ENCODE measurements at places on chromosomes 11 and 22.

DNA sequence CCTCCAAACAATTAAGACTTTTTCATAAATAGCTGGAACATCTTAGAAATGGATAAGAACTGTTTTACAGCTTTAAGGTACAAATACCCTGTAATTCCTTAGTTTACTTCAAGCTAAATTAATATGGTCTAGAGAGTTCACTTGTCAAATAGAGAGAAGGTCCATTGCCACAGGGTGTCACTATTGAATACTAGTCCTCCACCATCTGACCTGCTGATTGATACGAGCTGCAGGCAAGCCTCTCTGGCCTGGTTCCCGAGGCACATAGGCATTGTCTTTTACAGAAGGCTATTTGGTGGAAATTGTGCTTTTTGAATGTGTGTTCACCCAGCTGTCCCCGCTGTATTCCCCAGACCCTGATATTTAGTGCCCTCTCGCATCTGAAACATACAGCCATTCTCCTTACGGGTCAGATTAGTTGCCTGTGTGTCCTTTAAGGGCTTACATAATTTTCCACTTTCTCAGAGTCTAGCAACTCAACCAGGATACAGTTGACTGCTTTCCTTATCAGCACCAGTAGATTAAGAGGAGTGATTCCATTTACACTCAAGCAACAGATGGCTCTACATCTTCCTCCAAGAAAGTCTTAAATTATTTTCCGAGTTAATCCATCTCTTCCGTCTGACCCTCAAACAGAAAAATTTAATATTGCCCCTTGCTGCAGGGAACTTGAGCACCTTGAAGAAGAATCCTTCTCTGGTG lies 788.8 kb upstream of the FAT3 start:
- no peak for DNase-seq

- DNase-seq: no peak
Measured at GRCh38 chr11:68148071-68148805, 27.1 kb upstream of the CHKA start.

- DNase-seq: no peak
Measured at GRCh38 chr11:130677486-130678153, 229.2 kb downstream of the ADAMTS15 start.

GRCh38 chr11:75337195-75337654 lies 14.2 kb downstream of the ARRB1 start:
- peak; percentile 42 for DNase-seq

GRCh38 chr11:112453601-112454577 lies 193.2 kb upstream of the PLET1 start:
- no peak for DNase-seq

DNA sequence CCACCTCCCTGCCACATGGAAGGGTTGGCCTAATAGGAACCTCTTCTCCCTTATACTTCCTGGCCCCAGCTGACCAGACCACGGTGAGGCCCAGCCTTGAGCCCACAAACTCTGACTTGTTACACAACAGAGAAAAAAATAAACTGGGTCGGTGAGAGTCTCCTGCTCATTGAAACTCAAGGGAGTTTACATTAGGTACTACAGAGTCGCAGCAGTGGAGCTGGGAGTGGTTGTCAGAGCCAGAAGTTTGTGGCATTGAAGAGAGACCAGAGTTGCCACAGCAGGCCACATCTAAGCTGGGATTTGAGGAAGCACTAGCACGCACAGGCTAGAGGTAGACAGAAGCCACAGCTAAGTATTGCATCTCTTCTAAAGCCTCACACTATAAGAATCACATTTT lies 296.2 kb downstream of the DDX10 start:
- peak; percentile 22 for DNase-seq

- no peak for DNase-seq
Measured at GRCh38 chr11:30445056-30445455, 122.2 kb downstream of the ARL14EP start.

- DNase-seq: peak; percentile 1
Measured at GRCh38 chr11:15629690-15630321, 515.1 kb downstream of the INSC start.

- no peak for DNase-seq
Measured at GRCh38 chr22:19840059-19840458, 14.6 kb downstream of the GNB1L start.

- no peak for DNase-seq
Measured at GRCh38 chr11:74446532-74446938, 20.8 kb downstream of the KCNE3 start.

DNA sequence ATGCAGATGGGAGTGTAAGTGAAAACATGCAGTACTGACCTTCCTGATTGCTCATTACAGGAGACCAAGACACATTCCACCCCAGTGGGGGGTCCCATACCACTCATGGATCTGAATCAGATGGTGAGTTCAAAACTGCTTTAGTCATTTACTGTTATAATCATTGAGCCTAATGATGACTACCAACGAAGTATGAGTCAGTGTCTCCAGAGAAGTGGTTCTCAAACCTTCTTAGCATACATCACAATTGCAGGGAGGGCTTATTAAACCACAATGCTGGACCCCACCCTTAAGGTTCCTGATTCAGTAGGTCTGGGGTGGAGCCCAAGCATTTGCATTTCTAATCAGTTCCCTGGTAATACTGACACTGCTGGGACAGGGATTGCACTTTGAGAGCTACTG lies 75.8 kb downstream of the CD44 start:
- DNase-seq: no peak

- DNase-seq: no peak
Measured at GRCh38 chr22:42432818-42433217, 615 bp upstream of the NFAM1 start.

DNA sequence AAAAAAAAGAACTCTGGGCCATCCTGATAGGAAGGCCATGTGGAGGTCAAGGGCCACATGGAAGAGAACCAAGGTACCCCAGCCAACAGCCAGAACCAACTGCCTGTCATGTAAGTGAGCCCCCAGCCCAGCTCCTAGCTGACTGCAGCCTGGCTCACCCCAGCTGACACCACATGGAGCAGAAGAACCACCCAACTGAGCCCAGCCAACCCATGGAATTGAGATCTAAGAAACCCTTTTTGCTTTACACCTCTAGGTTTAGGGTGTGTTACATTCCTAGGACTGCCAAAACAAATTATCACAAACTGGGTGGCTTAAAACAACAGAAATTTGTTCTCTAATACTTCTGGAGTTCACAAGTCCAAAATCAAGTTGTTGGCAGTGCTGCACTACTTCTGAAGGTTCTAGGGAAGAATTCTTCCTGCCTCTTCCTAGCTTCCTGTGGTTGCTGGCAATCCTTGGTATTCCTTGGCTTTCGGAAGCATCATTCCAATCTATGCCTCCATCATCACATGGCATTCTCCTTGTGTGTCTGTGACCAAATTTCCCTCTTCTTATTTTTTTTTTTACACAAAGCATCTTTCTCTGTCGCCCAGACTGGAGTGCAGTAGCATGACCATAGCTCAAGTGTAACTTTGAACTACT lies 4.4 kb downstream of the C11orf86 start:
- DNase-seq: no peak

GRCh38 chr11:124460459-124460858 lies 15.0 kb upstream of the OR8B8 start:
- DNase-seq: peak; percentile 0

GRCh38 chr22:43860831-43861230 lies 1.5 kb downstream of the SULT4A1 start:
- no peak for DNase-seq

GRCh38 chr11:13224324-13224723 lies 53.3 kb upstream of the BMAL1 start:
- DNase-seq: no peak

GRCh38 chr11:44695169-44695833 lies 31.5 kb upstream of the TSPAN18 start:
- no peak for DNase-seq

DNA sequence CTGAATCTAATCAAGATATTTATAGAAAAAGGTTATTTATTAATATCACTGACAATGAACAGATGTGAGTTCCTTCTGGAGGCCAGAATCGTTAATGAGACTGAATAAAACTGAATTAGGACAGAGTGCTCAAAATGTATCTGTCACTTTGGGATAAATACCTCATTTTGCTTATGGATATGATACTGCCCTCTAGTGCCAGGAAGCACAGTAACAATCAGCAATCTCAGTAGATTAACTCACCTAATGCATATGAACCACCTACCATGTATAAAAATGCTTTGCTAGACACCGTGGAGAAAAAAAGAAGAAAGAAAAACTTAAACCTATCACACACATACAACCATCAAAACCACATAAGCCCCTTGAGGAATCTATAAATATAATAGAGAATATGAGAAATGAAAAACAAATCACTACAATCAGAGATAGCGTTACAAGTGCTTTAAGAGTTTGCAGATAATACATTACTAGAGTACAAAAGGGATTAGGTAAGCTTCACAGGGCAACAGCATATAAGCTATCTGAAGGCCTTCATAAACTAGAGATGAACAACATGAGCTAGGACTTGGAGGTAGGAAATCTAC lies 117.4 kb downstream of the SGSM3 start:
- DNase-seq: peak; percentile 63

GRCh38 chr22:30424534-30425326 lies 838 bp upstream of the MTFP1 start:
- peak; percentile 40 for DNase-seq

GRCh38 chr11:121575963-121576290 lies 123.2 kb upstream of the SORL1-AS1 start:
- no peak for DNase-seq

- DNase-seq: no peak
Measured at GRCh38 chr11:15692739-15693138, 578.0 kb downstream of the INSC start.

GRCh38 chr22:46373159-46373558 lies 37.6 kb downstream of the TRMU start:
- no peak for DNase-seq

- no peak for DNase-seq
Measured at GRCh38 chr22:46533070-46533833, 4.2 kb downstream of the CELSR1 start.

- DNase-seq: no peak
Measured at GRCh38 chr11:97965849-97966646, 1054.7 kb upstream of the CNTN5 start.

DNA sequence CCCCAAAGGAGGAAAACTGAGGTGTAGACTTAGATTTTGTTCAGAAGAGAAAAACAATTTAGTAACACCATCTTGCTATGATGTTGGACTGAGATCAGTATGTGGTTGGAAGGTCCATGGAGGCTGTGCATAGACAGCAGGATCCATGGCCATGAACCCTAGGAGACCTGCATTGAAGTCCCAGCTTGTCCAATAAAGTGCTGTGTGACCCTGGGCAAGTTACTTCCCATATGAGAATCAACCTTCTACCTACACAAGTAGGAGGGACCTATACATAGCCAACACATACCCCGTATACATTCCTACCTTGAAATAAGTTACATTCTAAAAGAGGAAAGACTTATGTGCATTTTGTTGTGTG lies 27.3 kb upstream of the ZNRF3 start:
- DNase-seq: no peak

GRCh38 chr11:12801976-12802375 lies 127.8 kb downstream of the TEAD1 start:
- DNase-seq: no peak

DNA sequence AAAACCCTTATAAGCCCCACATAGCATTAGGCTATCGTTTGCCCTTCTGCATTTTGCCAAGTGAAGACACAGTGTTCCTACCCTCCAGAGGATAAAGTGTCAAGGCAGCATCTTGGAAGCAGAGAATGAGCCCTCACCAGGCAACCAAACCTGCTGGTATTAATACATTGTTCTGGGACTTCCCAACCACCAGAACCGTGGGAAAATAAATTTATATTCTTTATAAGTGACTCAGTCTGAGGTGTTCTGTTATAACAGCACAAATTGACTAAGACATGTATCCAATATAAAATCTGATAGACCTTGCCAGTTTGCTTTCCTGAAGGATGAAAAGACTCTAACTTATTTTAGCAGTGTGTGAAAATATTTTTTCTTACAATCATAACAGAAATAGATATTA lies 792.5 kb upstream of the LRRC4C start:
- DNase-seq: no peak

DNA sequence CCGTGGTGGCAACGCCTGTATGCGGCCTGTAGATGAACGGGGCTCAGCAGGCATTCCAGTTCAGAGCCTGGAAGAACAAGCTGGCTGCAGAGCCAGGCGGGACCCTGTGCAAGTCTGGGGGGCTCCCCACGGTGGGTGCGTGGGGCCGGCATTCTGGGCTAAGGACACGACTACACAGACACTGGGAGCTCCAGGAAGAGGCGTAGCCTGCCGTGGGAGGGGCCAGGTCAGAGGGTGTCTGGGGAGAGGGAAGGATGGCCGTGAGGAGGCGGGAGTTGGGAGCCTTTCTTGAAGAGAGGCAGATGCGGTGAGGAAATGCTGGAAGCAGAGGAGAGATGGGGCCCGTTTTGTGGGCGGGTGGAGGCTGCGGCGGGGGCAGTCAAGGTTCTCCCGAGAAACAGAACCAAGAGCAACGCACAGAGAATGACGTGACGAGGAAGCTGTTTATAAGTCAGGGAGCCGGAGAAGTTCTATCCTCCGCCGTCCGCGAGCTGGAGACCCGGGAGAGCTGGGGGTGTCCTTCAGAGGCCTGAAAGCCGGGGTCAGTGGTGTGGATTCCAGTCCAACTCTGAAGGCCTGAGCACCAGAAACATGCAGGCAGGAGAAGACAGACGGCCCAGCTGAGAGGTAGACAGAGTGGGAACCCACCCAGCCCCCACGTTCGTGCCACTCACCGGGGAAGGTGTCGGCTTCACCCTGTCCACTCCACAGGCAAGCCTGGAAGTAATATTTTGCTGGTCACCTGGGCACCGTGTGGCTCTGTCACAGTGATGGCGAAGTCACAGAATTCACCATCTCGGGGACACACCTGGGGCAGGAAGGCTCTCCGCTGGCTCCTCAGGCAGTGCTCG lies 529.6 kb downstream of the BRD1 start:
- no peak for DNase-seq

DNA sequence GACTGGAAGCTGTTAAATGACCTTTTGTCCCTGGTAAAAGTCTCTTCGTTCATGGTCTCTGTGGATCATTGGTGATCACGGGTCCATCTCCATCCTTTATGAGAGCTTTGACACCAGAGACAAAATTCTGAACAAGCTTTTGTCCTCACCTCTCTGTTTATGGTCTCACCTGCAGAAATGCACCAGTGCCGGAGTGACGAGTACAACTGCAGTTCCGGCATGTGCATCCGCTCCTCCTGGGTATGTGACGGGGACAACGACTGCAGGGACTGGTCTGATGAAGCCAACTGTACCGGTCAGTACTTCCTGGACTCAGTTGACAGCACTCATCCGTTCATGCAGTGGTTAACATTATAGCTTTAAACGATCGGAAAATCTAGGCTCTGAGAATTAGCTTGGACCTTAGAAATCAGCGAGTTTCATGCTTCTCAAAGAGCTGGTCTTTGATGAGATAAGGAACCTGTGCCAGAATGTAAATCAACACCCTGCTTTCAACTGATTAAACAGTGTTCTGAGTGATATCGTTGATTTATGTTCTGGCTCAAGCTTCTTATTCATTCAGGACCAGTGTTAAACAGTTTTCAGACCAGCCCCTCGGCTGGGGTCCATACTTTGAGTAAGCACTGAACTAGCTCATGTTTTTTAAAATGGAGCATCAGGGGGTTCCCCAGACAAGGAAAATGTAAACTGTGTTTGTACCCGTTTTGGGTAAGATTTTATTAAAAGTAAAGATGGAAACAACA lies 124.5 kb upstream of the SORL1-AS1 start:
- DNase-seq: no peak

- no peak for DNase-seq
Measured at GRCh38 chr22:23192133-23192532, 11.8 kb downstream of the BCR start.

All from Kasumi-1 (cell line).